C1 segment of cervical spinal cord (tissue), 14 donors: ENCODE measurements at places on chromosomes 5 and 9.

DNA sequence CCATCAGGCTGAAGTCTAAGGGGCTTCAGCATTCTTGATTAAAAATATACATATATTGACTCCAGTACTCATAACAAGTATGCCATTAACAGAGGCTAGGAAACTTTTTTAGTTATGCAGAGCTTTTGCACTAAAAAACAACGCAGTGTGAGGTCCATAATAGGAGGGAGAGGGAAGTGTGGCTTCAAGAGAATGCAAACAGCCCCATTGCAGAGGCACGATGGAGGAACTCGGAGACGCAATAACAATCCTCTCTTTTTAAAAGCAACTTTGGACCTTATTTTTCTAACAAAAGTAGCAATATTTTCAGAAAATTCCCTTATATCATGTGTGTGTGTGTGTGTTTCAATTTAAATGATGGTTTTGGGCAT lies 150.0 kb upstream of the PTCH1 start:
- no peak for DNase-seq

DNA sequence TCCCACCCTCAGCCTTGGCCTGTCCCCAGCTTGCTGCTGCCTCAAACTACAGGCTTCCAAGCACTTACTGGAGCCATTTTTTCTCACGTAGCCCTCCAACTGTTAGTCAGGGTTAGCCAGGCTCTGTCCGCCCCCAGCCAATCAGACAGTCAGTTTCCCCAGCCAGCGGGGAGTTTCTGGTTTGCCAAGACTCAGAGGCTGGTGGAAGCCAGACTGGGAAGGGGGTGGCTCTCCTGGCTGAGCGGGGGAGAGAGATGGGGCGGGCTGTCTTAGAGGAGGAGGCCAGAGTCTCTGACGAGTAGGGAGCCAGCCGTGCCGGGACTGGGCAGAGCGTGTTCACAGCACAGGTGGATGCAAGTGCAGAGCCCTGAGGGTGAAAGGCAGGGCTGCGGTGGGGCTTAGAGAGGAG lies 15.3 kb downstream of the PROP1 start:
- no peak for DNase-seq

DNA sequence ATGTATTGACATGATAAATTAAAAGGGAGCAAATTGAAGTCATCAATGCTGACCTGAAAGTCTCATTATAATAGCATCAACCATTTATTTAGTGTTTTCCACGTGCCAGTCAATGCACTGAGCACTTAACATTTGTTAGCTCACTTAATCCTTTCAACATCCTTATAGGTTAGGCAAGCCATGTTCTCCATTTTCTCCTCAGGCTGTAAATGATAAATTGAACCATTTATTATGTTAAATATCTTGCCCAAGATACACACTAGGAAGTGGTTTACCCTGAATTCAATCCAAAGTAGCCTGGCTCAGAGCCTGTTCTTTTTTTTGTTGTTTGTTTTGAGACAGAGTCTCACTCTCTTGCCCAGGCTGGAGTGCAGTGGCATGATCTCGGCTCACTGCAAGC lies 25.0 kb upstream of the SNX2 start:
- DNase-seq: no peak

GRCh38 chr9:91193658-91194391 lies 167.9 kb downstream of the AUH start:
- DNase-seq: peak; percentile 53

GRCh38 chr5:95883185-95884016 lies 60.9 kb upstream of the GLRX start:
- DNase-seq: no peak

DNA sequence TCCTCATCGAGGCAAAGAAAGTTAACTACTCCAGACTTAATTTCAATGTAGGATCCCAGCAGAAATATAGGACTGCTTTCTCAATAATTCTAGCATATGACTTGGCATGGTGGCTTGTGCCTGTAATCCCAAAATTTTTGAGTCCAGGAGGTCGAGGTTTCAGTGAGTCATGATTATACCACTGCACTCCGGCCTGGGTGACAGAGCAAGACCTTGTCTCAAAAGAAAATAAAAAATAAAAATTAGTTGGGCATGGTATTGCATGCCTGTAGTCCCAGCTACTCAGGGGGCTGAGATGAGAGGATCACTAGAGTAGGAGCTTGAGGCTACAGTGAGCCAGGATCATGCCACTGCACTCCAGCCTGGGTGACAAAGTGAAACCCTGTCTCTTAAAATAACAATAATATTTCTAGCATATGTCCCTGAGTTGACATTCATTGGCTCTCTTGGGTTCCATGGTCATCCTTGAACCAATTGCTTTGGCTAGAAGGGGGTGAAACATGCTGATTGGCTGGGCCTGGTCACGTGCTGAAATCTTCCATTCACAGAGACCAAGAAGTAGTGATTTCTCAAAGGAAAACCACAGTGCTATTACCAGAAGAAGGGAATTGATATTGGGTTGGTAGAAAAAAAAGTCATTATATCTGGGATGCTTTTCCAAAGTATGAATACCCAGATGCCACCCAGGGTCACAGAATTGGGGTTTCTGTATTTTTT lies 31.6 kb upstream of the GARNL3 start:
- no peak for DNase-seq

- no peak for DNase-seq
Measured at GRCh38 chr5:179296150-179296821, 49.0 kb downstream of the ADAMTS2 start.
